Activated T-helper 1 cell treated with anti-CD3 and anti-CD28 coated beads, Interleukin-12 subunit alpha, Interleukin-12 subunit beta, Interleukin-2, Interleukin-4 antibody, amounts not matched to agents 30 ng/mL and 10 ng/mL and 1 ng/mL, durations not matched to agents 14 hours and 24 hours and 36 hours (primary cell): ENCODE measurements at places on chromosomes 2 and 18. TPM values are rescaled to one million over a fixed set of nuclear protein-coding genes. Genes with fewer than 3 reads are reported as not detected.

LHCGR gene
- not detected in 2 replicates for total RNA-seq

PLCL1 gene
- 0.62 and 0.78 TPM in 2 replicates for total RNA-seq

DNA sequence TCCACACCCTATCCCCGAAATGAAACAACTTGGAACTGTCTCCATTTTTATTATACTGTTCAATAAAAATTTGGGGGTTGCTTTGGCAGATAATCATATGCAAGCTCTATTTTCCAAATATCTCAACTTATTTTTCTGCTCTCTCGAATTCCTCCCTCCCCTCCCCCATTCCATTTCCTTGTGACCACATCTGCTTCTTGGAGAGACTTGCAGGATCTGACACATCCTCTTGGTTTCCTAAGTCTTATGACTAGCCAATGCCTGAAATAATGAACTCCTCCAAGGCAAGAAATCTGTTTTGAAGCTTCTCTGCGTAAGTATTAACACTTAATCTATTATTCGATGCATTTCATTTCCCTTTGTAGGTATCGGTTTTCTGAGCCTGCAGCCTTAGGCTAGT lies 16.1 kb downstream of the TGIF1 start:
- DNase-seq, result no peak
- no peaks in the 10 kb centered on the region for H3K27me3 ChIP-seq

- DNase-seq, result no peak
- no peaks in the 10 kb centered on the region for H3K36me3 ChIP-seq
- H3K27me3 ChIP-seq, result peaks cover 29% of the 10 kb centered on the region
- H3K4me1 ChIP-seq, result no peaks in the 10 kb centered on the region
Measured at GRCh38 chr2:23363831-23364230, 21.1 kb upstream of the KLHL29 start.

DNA sequence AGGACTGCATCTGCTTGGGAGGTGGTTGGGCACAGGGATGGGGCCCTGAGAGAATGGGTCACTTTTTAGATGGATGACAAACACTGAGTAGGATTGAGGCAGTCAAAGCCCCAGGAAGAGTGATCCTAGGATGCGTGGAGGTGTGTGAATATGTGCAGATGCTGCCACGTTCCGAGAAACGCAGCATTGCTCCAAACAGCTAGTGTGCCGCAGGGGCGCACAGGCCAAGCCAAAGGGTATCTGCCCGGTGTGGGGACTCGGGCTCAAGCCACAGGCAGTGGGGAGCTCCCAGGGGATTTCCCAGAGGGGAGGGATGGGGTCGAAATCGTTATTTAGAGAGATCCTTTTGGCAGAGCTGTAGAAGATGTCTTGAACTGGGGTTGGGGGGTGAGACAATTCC lies 274.1 kb downstream of the ALPK2 start:
- H3K4me1 ChIP-seq, result no peaks in the 10 kb centered on the region
- H3K27me3 ChIP-seq, result peaks cover 2% of the 10 kb centered on the region
- no peak overlapping the region for H3K4me3 ChIP-seq

- DNase-seq, result no peak
- H3K27me3 ChIP-seq, result peaks cover 19% of the 10 kb centered on the region
- no peaks in the 10 kb centered on the region for H3K36me3 ChIP-seq
- no peak overlapping the region for H3K4me3 ChIP-seq
- H3K4me1 ChIP-seq, result no peaks in the 10 kb centered on the region
- no peak overlapping the region for H3K27ac ChIP-seq
Measured at GRCh38 chr2:170248574-170249393, 70.8 kb downstream of the MYO3B start.

DNA sequence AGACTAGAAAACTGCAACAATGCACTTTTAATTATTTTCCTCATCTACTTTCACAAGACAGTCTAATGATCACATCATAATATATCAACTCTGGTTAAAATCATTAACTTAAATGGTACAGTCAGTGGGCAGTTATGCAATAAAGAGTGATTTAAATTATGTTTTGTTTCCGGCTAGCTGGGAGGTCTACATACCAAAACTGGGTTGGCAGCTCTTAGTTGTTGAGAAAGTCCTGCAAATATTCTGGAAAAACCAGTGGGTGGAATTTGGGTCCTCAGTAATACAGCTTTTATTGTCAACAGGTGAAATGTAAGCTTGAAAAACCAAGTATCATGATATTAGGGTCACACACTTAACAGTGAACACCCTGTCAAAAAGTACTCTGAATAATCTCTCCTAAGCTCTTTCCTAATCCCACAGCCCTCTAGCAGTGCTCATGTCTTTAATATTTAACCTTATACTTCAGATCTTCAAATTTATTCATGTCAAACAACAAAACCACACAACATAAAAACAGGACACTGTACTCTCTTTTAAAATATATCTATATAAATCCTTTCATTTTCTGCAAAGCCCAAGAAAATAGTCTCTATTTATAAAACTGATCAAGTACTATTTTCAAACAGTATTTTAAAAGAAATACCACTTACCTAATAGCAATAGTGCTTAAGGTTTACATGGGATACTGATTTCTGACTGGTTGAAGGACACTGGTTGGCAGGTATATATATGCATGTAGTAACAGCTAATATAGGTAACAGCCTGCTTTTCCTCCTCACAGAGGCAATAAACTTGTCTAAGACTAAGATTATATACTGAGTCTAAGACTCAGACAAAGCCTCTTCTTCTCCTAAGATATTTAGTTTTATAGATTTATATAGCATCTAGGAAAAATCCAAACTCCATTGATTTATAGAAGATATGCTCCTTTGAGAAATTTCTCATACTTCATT lies 103.8 kb downstream of the GAREM1 start:
- no peak overlapping the region for H3K27ac ChIP-seq
- H3K27me3 ChIP-seq, result peaks cover 4% of the 10 kb centered on the region
- DNase-seq, result no peak
- no peaks in the 10 kb centered on the region for H3K4me1 ChIP-seq
- H3K4me3 ChIP-seq, result no peak overlapping the region

DNA sequence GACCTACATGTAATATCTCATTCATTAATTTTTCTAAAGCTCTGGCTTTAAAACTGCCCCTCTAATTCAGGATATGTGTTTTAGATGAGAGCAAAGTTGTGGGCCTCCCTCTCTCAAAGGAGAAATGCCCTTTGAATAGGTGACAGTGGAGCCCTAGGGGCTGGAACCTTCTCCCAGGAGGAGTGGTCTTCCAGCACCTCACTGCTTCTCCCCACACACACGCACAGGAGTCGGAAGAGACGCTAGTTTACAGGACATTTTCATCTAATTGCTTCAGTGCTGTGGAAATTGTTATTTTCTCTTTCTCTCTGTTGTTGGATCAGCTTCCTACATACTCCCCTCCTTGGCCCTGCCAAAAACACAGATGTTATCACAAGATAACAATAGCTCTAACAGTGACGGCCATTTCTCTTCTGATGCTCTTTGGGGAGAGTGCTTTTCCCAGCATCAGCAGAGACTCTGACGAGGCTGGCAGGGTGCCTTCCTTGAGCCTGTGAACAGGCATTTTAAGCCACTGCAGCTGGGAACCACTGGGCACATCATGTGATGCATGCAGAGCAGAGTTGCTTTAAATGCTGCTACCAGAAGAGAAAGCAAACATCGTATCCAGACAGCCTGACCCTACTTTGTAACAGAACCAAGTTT lies 209.4 kb upstream of the SP5 start:
- H3K27ac ChIP-seq, result peak overlapping the region; percentile 5
- DNase-seq, result no peak
- peaks cover 28% of the 10 kb centered on the region for H3K4me1 ChIP-seq
- no peaks in the 10 kb centered on the region for H3K36me3 ChIP-seq
- H3K27me3 ChIP-seq, result peaks cover 13% of the 10 kb centered on the region
- no peak overlapping the region for H3K4me3 ChIP-seq

GRCh38 chr2:30269771-30270145 lies 38.4 kb downstream of the LBH start:
- H3K4me1 ChIP-seq, result peaks cover 82% of the 10 kb centered on the region
- H3K36me3 ChIP-seq, result peaks cover 7% of the 10 kb centered on the region
- peaks cover 4% of the 10 kb centered on the region for H3K27me3 ChIP-seq
- H3K4me3 ChIP-seq, result no peak overlapping the region

DNA sequence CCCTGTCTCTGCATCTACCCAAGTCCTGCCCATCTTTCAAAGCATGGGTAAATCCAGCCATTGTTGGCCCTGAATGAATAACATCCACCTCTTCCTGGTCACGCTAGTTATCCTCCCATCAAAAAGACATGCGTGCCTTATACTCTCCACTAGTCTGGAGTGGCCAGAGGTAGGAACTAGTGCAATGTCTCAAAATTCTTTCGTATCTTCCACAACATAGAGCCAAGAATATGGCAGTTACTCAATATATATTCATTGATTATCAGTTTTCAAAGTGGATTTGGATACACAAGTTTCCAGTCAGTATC lies 8.9 kb downstream of the APOB start:
- no peak overlapping the region for H3K4me3 ChIP-seq
- peaks cover under 1% of the 10 kb centered on the region for H3K27me3 ChIP-seq
- no peak overlapping the region for H3K27ac ChIP-seq
- no peak for DNase-seq
- H3K4me1 ChIP-seq, result no peaks in the 10 kb centered on the region
